Daoy (cell line): ENCODE measurements at places on chromosomes 3 and 15. TPM values are rescaled to one million over a fixed set of nuclear protein-coding genes. Genes with fewer than 3 reads are reported as not detected.

The GHSR gene
- total RNA-seq, result not detected in 2 replicates

The TMEM43 gene
- total RNA-seq, result 65.9 and 69.8 TPM in 2 replicates

The ARHGEF3 gene
- total RNA-seq, result 5.1 and 5.3 TPM in 2 replicates

The ADGRG7 gene
- not detected in 2 replicates for total RNA-seq

The ALG1L2 gene
- total RNA-seq, result not detected in 2 replicates

The ZMAT3 gene
- total RNA-seq, result 2.7 and 4.3 TPM in 2 replicates

The GABRB3 gene
- total RNA-seq, result 3.3 and 6.6 TPM in 2 replicates

The SERINC4 gene
- 0.11 TPM in 1 of 2 replicates, not detected in the other for total RNA-seq

The NANOGP8 gene
- not detected in 2 replicates for total RNA-seq

The LSAMP gene
- 7.1 and 17.6 TPM in 2 replicates for total RNA-seq

The TP63 gene
- total RNA-seq, result 0.29 and 0.36 TPM in 2 replicates

The ACP3 gene
- total RNA-seq, result 2.9 TPM in 1 of 2 replicates, not detected in the other

The C3orf22 gene
- not detected in 2 replicates for total RNA-seq

The INSYN1 gene
- 0.06 and 0.21 TPM in 2 replicates for total RNA-seq

The TMEM212 gene
- not detected in 2 replicates for total RNA-seq

The CACNA2D3 gene
- total RNA-seq, result 1.3 and 2.0 TPM in 2 replicates

The ZPLD1 gene
- total RNA-seq, result 0.06 TPM in 1 of 2 replicates, not detected in the other

The IFT80 gene
- total RNA-seq, result 15.7 and 36.5 TPM in 2 replicates

The NR1I2 gene
- total RNA-seq, result 1.0 and 1.3 TPM in 2 replicates

The ITIH4 gene
- total RNA-seq, result 0.09 and 0.40 TPM in 2 replicates

The SLC35G2 gene
- 15.6 and 25.0 TPM in 2 replicates for total RNA-seq

The IRAK2 gene
- total RNA-seq, result 12.7 and 13.3 TPM in 2 replicates

The TLNRD1 gene
- 27.4 and 28.0 TPM in 2 replicates for total RNA-seq

The TAGLN3 gene
- 0.80 and 5.1 TPM in 2 replicates for total RNA-seq

The DUOXA2 gene
- total RNA-seq, result 0.15 TPM in 1 of 2 replicates, not detected in the other

The CCR8 gene
- total RNA-seq, result not detected in 2 replicates

The ATP13A4 gene
- not detected in 2 replicates for total RNA-seq

The CNBP gene
- 520 and 547 TPM in 2 replicates for total RNA-seq

The STXBP5L gene
- total RNA-seq, result 0.09 and 0.17 TPM in 2 replicates

The PRSS50 gene
- total RNA-seq, result not detected in 2 replicates

The ZXDC gene
- 8.7 and 10.0 TPM in 2 replicates for total RNA-seq

The HACL1 gene
- 26.4 and 34.6 TPM in 2 replicates for total RNA-seq

The ZNF860 gene
- 0.34 TPM in 1 of 2 replicates, not detected in the other for total RNA-seq

The P3H2 gene
- 28.2 and 49.8 TPM in 2 replicates for total RNA-seq

The PPP4R2 gene
- total RNA-seq, result 43.6 and 49.1 TPM in 2 replicates
